ENCODE measurements at places on chromosomes 1 and 21. TPM values are rescaled to one million over a fixed set of nuclear protein-coding genes. Genes with fewer than 3 reads are reported as not detected.

Gene TNN
- total RNA-seq, result 0.07 TPM

Gene APCS
- not detected for total RNA-seq

Gene RGS4
- 0.52 TPM for total RNA-seq

Gene EXOC8
- total RNA-seq, result 11.1 TPM

Gene OR2G6
- not detected for total RNA-seq

Gene EFNA1
- total RNA-seq, result 51.0 TPM

Gene LRRC8C
- 6.8 TPM for total RNA-seq

Gene FABP3
- 4,698 TPM for total RNA-seq

Gene RPE65
- total RNA-seq, result not detected

Gene RGSL1
- total RNA-seq, result not detected

Gene SYCP1
- total RNA-seq, result not detected

Gene FAM177B
- total RNA-seq, result not detected

Gene RIPK4
- total RNA-seq, result 0.17 TPM

Gene NBPF26
- total RNA-seq, result 0.64 TPM

Gene C1orf185
- not detected for total RNA-seq

Gene ACBD6
- 20.5 TPM for total RNA-seq

Gene VAV3
- total RNA-seq, result 2.1 TPM

Gene COL6A2
- total RNA-seq, result 196 TPM

Gene OR14K1
- not detected for total RNA-seq

Gene SERTAD4
- total RNA-seq, result 4.1 TPM

Gene TSACC
- not detected for total RNA-seq

Gene PALMD
- total RNA-seq, result 115 TPM

Gene GATAD2B
- 34.6 TPM for total RNA-seq

Gene SH2D1B
- total RNA-seq, result 0.40 TPM

Gene CHIA
- not detected for total RNA-seq

Gene NTNG1
- total RNA-seq, result 0.57 TPM

Gene AHCYL1
- 43.8 TPM for total RNA-seq

Gene TPTE
- total RNA-seq, result not detected

Gene VHLL
- total RNA-seq, result not detected

Gene TOMM20
- 95.8 TPM for total RNA-seq

Gene LRRC39
- 209 TPM for total RNA-seq

Gene LYPD8
- total RNA-seq, result not detected

Gene BGLAP
- 1.1 TPM for total RNA-seq

Gene ASCL5
- not detected for total RNA-seq

Gene GPR37L1
- total RNA-seq, result 0.07 TPM

Gene TAS1R1
- total RNA-seq, result not detected

Gene TBX19
- total RNA-seq, result 0.55 TPM

Gene TCEA3
- total RNA-seq, result 81.0 TPM

Gene CFHR5
- total RNA-seq, result not detected

Gene CR1
- 2.2 TPM for total RNA-seq

Gene ZMYND12
- total RNA-seq, result 0.84 TPM

Gene HTR6
- total RNA-seq, result not detected

Gene SYT14
- total RNA-seq, result not detected

Gene TMEM51
- total RNA-seq, result 4.9 TPM

Gene NOTCH2
- 15.6 TPM for total RNA-seq

Gene PDIK1L
- 7.0 TPM for total RNA-seq

Gene MYCL
- total RNA-seq, result 1.5 TPM

Gene KRTAP27-1
- not detected for total RNA-seq
